ENCODE measurements at places on chromosomes 4 and X.

GRCh38 chr4:139908636-139909437 lies 243.2 kb downstream of the MGST2 start:
- DNase-seq: no peak

- peak; percentile 98 for DNase-seq
These were observed at the start of gene EPHA5 for GRCh38 chr4:65670331-65671031. Gene EPHA5 (minus strand): TSS chr4:65670489. CDS start chr4:65669742, 747 bp downstream.

DNA sequence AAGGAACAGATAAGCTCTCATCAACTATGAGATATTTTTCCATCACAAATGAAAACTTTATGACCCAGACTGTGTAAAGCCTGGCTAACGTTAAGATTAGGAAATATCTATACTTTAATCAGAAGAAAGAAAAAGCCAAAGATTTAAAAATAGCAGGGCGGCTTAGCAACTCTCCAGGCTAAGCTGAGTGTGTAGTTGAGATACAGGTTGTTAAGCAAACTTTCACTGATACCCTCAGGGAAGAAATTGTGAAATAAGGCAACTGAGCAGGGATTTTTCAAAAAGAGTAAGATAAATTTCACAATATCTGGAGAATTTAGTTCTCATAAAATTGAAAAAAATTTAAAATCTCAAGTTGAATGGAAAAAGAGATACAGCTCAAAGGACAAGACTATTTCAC lies 382.0 kb downstream of the RAPGEF2 start:
- no peak for DNase-seq

DNA sequence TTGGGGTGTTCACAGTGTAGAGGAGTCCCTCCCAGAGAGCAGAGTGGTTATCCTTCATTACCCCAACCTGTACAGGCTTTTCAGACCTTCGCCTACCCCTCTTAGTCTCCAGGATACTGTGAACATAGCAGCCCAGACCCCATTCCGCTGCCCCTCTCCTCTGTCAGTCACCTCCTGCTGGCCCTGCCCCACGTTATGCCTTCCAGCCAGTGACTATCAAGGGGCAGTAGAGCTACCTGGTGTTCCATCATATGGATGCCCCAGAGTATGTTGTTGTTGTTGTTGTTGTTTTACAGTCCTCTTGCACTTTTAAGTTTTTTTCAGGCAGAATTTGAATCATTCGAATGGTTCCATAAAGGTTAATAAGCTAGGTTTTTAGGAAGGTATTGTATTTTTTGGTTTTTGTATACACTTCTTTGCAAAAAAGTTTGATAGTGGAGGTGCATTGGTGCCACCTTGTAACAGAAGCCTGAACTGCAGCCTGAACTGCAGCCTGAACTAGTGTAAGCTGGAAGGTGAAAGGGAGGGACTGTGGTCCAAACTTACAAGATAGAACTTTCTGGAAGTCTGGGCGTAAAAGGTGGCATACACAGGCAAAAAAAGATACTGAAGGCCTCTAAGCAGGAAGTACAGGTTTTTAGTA lies 101.4 kb upstream of the RAB40AL start:
- peak; percentile 53 for DNase-seq

DNA sequence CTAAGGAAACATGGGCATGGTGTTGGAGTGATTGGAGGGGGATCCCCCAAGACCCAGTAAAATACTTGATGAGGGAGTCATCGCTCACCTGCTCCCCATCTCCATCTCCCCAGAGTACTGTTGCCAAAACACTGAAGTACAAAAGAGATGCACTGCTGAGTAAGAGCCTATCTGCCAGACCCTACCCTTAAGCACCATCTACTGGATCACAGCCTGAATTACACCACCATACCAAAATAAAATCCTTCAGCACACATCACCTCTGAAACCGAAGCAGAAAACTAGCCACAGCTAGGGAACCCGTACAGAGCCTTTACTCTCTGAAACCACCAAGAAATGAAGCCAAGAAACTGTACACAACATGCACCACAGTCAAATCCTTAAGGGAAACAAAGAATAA lies 466.3 kb upstream of the ACTRT1 start:
- DNase-seq: peak; percentile 5

DNA sequence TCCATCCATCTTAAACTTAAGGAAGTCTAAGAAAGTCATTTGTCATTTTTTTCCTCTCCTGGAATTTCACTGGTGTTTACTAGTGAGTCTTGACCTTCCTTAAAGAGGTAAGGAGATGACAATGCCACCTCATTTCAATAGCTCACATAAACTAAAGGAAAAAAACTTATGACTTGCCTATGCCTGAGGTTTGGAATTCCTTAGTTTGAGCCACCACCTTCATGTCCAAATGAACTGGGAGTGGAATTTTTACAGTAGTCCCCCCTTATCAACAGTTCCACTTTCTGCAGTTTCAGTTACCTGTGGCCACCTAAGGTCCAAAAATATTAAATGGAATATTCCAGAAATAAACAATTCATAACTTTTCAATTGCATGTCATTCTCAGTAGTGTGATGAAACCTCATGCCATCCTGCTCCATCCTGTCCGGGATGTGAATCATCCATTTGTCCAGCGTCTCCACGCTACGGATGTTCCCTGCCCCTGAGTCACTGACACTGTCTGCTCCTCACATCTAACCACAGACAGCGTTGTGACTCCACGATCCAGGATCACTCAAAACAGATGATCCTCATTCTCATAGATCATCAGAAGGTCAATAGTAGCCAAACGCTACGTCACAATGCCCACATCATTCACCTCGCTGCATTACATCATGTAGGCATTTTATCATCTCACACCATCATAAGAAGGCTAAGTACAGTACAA lies 177.4 kb downstream of the SH3KBP1 start:
- peak; percentile 35 for DNase-seq

DNA sequence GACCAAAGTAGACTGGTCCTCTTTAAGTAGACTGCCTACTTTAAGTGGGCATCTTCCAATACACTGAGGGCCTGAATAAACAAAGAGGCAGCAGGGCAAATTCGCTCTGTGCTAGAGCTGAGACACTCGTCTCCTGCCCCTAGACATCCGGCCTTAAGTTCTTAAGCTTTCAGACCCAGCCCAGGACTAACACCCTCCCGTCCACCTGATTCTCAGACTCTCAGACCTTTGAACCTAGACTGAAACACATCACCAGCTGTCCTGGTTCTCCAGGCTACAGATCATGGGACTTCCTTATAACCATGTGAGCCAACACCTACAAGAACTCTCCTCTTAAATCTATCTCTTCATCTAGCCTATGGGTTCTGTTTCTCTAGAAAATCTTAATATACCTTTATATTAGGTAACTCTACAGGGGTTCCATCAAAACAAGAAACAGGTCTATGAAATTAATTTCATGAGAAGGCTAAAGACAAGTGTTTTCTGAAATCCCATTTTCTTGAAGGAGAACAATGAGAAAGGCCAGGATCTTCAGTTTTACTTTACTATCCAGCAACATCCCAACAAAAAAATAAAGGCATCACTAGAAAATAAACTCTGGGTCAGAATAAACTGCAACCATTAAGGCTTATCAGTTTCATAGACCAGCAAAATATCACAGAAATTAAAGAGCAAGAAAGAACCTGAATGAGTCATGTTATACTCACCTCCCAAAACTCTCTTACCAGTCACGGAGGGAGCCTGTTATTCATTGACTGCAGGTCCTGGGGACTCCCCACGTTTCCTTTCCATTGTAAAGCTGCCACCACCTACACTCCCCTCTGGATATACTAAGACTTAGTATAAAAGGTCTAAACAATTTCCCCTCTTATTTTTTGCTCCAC lies 14.8 kb downstream of the ADGRA3 start:
- DNase-seq: peak; percentile 69
